ENCODE measurements at places on chromosomes 7 and 10.
A peak's percentile ranks its signal among the peaks of the same experiment; 100 is the strongest.

DNA sequence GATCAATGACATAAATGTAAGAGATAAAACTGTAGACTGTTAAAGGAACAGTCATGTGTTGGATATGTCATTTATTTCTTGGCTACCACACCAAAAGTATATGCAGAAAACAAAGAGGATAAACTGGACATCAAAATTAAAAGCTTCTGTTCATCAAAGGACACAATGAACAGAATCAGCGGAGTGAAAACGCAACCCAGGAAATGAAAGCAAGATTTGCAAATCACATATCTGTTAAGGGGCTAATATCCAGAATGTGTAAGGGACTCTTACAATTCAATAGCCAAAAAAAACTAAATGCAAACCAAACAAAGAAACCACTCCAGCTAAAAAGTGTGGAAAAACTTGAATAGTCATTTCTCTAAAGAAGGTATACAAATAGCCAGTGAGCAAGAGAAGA lies 164.3 kb downstream of the ZMYND11 start:
- DNase-seq, result no peak

DNA sequence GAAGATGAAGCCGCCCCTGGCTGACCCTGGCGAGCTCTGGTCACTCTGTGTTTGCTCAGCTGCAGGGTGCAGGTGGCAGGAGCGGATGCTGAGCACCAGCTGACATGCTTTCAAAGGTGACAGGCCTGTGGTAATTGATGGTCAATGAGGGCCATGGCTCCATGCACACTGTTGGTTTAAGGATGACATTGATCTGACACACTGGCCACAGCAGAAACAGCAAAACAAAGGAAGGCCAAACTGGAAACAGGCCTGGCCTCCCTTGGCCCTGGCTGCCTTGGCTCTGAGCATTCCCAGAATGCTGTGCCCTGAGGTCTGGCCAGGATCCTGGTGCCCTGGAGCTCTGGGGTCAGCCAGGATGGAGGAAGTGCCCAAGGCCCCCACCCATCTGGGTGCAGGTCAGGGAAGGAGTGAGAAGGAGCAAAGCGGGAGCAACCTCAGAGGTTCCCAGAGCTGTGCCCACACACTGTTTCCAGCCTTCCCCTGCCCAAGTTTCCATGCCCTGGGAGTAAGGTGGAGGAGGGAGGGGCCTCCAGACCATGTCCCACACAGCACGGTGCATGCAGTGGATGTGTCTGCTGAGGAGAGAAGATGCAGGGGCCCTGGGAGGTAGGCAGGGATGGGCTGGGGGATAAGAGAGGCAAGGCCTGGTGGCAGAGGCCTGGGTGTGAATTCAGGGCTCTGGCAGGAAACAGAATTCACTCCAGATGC lies 302.2 kb downstream of the RPS24 start:
- no peak for DNase-seq

- DNase-seq, result no peak
Observed at GRCh38 chr7:132464740-132465139, 111.5 kb downstream of the PLXNA4 start.

DNA sequence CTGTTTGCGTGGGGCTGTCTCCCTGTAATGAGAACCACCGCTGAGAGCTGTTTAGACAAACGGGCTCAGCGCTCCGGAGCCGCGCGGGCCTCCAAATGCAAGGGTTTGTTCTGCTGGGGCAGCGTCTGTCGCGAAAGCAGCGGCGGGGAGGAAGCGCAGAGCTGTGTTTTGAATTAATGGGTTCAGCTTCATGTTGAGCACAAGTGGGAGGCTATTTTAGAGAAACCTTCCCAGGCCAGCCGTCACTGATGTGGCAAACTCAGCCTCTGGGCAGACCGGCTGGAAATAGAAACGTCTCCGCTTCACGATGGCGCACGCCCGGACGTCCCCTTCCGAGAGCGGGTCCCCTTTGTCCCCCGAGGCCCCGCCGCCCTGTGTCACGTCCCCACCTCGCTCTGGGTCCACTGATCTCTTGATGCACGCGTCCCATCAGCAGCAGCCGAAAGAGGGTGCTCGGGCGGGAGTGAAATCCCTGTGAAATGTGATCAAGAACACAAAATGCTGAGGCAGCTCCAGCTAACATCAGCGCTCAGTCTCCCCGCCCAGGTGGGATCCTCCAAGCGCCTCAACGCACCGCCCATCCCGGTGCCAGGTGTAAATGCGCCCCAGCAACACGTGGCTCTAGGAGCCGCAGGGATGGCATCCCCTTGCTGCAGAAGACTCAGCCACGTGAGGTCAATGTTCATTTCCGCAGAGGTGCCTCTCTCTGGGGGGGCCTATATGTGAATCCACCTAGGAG lies 44.9 kb downstream of the BAMBI start:
- DNase-seq, result no peak

GRCh38 chr7:149725426-149725821 lies 48.0 kb downstream of the ZNF467 start:
- DNase-seq, result no peak

- no peak for DNase-seq
Observed at GRCh38 chr10:130573446-130573845, 437.3 kb downstream of the GLRX3 start.

DNA sequence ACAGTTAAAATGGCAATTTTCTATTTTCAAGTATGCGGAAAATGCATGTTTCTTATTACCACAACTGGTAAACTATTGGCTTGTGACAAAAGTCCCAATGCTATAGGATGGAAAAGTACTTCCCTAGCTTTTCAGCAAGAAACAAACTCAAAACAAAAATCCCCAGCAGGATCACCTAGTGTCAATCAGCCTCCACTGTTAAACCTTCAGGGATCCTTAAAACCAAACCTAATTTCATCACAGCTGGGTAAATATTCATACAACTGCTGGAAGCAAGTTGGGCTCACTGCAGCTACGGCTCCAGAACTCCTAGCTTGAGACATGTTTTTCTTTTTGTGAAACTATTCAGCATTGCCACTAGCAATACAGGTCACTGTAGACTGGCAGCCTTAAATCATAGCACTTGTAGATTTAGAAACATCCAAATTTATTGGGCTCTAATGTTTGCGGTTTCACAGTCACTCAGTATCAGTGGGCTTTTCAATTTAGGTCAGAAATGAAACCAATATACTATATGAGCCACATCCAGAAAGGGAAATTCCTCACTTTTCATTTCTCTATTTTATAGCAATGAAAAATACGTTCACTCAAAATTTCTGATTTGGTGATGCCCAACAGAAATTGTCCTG lies 145.2 kb upstream of the ANK3 start:
- DNase-seq, result no peak

GRCh38 chr7:155562106-155562505 lies 15.7 kb upstream of the CNPY1 start:
- no peak for DNase-seq

GRCh38 chr7:88500131-88500530 lies 193.4 kb upstream of the STEAP4 start:
- DNase-seq, result no peak

GRCh38 chr7:2541291-2542010 lies 13.9 kb downstream of the BRAT1 start:
- DNase-seq, result no peak

DNA sequence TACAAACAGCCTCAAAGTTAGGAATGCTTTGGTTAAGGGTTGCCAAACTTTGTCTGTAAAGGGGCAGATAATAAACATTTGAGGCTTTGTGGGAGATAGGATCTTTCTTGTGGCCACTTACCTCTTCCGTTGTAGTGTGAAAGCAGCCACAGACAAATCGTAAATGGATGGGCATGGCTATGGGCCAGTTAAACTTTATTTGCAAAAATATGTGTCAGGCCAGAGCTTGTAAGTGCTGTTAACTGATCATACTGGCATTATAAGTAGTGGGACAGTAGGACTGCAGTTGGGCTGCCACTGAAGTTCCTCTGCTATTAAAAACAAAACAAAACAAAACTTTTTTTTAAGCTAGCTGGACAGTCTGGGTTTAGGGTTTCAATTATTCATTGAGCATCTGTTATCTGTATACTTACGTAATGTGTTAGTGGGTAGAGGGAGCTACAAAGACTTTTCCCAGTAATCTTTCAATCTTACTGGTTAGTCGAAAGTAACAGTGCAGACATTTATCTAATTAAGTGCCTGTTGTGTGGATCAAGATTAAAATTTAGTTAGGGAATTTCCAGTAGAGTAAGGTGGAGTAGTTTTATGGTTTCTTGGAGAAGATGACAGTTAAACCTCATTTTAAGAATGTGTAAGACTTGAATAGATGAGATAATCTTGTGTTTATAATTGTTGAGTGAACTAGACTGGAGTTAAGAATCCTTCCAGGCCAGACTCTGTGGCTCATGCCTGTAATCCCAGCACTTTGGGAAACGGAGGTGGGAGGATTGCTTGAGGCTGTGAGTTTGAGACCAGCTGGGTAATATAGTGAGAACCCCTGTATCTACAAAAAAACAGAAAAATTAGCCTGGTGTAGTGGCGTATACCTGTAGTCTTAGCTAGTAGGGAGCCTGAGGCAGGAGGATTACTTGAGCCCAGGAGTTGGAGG lies 100.1 kb downstream of the BTRC start:
- DNase-seq, result no peak

GRCh38 chr10:23951841-23952240 lies 257.1 kb upstream of the KIAA1217 start:
- DNase-seq, result no peak

DNA sequence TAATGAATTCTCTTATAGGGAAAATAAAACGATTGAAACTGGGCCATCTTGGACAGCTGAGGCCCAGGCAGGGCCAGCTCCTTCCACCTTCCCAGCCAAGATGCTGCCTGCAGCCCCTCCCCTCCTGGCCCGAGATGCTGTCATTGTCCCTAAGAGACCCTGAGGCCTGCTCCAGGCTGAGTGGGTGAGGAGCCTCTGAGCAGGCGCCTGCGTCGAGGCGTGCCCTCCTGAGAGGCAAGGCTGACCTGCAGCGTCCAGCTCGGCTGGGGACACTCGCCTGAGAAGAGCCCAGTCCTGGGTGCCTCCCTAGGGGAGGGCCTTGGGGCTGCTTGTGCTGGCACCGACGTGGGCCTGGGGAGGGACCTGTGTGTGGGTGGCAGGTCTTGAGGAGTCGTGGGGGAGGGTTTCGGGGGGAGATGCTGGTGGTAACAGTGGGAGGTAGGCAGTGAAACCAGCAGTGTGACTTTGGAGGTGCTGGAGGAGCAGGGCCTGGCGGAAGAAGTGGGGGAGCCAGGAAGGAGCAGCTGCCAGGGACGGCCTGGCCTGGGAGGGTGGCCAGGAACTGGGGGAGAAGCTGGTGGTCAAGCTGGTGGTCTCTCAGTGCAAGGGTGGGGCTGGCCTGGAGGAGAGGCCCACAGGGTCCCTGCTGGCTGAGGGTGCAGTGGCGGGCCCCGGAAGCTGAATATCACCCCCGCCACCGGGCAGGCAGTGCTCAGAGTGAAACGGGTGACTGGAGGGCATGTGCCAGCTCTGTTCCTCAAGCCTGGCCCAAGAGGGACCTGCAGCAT lies 7.9 kb downstream of the GPR146 start:
- DNase-seq, result no peak

- no peak for DNase-seq
Observed at GRCh38 chr10:68987611-68988010, 992 bp upstream of the KIFBP start.

DNA sequence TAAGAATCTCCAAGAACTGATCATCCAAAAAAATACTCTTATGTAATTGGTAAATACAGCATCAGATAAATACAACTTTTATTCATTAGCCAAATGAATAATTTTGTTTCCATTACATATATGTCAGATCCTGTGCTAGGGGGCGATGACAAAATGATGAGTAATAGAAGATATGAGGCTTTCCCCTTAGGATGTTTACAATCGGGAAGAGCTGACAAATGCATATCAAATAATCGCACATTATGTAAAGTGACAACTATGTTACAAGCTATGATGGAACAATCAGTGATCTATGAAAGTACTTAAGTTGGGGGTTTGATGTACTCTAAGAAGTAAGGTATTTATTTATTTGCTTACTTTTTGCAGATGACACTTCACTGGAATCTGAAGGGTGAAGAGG lies 465.6 kb upstream of the VSTM2A start:
- no peak for DNase-seq

DNA sequence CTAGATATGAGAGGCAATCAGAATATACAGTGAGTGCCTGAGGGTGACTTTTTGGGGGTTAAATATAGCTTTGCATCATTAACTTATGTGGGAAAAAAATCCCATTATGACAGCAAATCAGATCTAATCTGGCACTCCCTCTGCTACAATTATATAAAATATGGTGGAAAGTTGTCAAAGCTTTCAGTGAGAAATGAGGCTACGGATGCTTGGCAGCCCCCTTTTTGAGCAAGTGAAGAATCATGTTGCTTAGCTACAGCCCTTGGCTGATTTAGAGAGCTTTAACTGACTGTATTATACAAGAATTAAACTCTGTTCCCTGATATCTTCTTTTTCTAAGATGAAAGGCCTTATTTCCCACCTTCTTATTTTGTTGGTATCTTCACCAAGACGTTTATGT lies 57.4 kb downstream of the GPR158 start:
- no peak for DNase-seq

GRCh38 chr10:69801094-69801433 lies 642 bp upstream of the COL13A1 start:
- DNase-seq, result peak; percentile 32

GRCh38 chr7:44580945-44581878 lies 819 bp downstream of the TMED4 start:
- DNase-seq, result peak; percentile 59

DNA sequence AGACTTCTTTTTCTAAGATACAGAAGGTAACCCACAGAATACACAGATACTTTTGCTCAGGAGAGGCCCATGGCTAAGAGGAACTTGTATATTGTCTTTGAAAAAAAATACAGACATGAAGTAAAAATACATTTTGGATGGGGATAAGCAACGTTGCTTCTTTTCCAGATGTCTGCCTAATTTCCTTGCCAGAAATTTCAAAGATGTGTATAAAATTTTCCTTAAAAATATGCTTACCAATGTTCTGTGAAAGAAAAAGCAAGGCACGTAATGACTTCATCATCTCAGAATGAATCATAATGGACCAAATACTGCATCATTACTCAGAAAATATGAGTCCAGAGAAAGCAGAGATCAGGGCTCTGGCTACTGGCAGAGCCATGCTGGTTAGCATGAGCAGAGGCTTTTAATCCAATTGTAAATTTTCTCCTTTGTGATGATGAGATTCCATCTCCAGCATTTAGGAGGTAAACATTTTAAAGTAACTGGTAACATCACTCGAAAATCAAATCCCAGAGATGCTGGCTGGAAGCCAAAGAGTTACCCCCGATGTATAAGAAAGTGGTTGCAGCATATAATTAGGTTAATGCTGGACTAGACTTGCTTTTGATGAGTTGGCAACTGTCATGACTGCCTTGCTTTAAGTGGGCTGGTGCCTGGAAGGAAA lies 272.5 kb downstream of the SEMA3A start:
- no peak for DNase-seq

DNA sequence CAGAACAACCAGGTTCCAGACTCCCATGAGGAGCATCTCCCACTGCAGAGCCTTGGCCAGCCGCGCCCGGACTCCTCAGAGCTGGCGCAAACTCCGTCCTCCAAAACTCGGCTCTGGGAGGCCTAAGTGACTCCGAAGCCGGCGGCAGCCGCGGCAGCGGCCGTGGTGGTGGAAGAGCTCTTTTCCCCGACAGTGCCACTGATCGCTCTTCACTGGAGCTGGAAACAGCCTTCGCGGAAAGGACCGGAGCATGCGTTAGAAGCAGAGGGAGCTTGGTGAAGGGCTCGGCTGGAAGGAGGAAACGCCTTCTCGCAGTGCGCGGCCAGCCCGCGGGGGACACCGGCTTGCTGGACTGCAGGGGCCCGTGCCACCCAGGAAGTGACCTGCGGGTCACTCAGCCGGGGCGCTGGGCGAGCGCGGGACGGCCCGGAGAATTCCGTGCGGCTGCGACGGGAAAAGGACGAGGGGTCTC lies 5.0 kb upstream of the HOXA13 start:
- DNase-seq, result no peak

- DNase-seq, result no peak
Observed at GRCh38 chr10:74718208-74718607, 108.2 kb upstream of the KAT6B start.
